ENCODE measurements at places on chromosomes 7 and 10.

DNA sequence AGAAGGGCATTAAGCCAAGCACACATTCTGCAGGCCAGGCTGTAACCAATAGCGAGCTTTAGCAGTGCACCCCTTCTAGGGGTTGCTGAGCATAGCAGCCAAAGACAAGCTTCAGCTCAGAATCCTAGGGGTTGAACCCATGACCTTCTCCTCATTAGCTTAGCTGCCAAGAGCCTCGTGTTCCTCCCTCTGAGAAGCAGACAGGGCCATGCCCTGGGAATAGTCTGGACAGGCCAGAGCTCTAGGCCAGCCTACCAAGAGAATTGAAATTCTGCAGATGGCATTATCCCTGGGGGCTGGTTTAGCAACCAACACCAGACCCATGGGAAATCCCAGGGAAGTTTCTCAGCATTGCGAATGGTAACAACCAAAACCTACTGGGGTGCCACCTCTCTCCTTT, 77.2 kb downstream of the PLXNA4 start:
- no peak for DNase-seq

GRCh38 chr7:121714559-121715303, 158.2 kb upstream of the PTPRZ1 start:
- DNase-seq = no peak

DNA sequence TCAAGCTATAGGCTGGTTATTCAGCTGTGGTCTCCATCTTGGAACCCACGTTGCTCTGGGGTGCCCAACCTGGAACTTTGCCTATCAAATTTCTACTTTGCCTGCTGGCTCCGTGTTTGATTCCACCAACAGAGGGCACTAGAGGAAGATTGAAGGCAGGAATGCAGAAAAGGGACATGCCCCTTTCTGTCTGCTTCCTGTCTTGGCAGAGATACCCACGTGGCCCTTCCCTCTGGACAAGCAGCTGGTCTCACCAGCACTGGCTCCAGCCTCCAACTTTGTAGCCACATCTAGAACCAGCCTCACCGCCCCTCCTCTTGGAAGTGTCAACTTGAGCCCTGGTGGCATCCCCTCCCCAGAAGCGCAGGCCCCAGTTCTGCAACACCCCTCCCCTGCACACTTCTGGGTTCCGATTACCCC, 52.1 kb upstream of the ZNF438 start:
- DNase-seq = peak; percentile 64

DNA sequence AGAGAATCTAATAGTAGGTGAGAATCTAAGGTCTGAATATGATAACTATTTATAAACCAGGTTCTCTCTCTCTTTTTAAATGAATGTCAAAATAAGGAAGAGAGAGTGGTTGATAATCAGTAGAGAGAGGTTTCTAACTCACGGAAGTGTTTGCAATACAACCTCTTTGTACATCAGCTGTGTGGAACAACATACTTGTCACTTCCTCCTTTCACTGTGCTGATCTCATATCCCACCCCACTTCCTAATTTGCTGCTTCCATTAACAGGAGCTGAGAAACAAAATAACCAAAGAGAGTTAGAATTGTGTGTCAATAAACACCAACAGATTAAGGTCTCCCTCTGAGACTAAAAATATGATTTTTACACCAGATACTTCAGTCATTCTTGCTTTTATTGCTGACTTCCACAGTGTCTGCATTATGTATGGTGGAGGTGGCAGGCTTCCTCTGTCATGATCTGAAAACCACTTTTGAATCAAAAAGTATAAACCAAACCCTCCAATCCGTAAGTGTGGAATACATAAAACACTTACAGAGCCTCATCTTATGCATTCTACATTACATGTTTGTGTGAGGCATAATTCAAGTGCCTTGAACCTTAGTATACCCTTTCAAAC, 25.0 kb downstream of the CACUL1 start:
- no peak for DNase-seq

GRCh38 chr10:51203359-51203758, 129.1 kb downstream of the PRKG1 start:
- DNase-seq = no peak

- DNase-seq = no peak
These were observed 30.7 kb upstream of the INMT start for GRCh38 chr7:30721211-30721610.

DNA sequence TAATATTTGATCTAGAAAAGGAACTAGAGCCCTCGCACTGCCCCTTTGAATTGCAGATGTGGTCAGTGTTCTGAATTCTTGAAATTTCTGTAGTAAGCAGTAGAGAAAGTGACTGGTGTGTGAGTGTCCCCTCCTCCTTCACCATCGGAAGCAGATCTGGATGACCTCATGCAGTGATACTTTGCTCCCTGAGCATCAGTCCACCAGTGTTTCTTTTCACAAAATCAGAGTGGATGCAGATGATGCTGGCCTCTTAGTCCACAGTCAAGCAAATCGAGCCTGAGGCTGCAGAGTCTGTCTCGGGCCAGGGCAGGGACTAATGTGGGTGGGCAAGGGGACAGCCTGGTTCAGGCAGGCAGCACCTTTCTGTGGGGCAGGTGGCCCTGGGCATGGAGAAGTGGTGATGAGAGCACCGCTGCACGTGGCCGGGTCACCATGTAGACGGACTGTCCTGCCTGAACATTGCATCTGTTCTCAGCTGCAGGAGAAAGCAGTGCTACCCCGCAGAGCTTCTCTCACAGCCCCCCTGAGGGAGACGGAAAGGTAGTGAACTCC, 5.4 kb downstream of the INSIG1 start:
- DNase-seq = no peak

DNA sequence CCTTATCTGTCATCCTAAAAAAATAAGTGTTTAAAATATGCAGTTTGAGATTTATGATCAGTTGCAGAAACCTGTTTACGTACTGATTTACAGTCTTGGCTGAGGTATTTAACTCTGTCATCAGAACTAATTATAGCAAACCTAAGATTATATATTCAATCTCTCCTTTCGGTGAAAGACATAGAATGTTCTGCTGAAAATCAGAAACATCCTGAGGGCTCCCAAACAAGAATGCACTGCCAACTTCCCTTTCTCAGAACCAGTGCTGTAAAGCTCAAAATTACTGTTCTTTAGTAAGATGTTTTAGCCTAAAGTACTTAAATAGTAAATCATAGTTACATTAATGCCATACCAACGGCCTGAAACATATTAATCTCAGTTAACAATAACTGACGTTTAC, 34.3 kb downstream of the FAM204A start:
- DNase-seq = no peak

DNA sequence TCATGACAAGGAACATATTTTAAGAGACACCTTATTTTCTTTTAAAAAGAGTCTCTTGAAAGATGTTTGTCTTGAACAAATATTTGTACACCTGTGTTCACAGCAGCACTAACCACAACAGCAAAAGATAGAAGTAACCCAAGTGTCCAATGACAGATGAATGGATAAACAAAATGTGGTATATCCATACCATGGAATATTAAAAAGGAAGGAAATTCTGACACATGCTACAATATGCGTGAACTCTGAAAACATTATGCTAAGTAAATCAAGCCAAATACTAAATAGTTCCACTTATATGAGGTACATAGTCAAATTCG, 17.8 kb downstream of the SGMS1 start:
- no peak for DNase-seq

DNA sequence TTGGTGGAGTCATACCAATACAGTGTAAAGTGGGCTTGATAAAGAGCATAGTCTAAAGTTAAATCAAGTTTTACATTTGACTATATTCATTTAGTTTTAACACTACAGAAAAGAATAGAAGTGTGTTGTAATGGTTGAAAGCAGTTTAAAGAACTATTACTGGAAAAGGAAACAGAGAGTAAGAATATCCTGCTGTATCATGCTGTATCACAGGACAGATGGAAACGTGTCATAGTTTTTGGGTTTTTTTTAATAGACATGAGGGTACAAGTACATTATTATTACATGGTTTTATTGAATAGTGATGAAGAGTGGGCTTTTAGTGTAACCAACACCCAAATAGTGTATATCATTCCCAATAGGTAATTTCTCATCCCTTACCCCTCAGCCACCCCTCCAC, 944.3 kb downstream of the LRMDA start:
- DNase-seq = no peak

GRCh38 chr7:133437544-133437943, 184.7 kb downstream of the EXOC4 start:
- no peak for DNase-seq

DNA sequence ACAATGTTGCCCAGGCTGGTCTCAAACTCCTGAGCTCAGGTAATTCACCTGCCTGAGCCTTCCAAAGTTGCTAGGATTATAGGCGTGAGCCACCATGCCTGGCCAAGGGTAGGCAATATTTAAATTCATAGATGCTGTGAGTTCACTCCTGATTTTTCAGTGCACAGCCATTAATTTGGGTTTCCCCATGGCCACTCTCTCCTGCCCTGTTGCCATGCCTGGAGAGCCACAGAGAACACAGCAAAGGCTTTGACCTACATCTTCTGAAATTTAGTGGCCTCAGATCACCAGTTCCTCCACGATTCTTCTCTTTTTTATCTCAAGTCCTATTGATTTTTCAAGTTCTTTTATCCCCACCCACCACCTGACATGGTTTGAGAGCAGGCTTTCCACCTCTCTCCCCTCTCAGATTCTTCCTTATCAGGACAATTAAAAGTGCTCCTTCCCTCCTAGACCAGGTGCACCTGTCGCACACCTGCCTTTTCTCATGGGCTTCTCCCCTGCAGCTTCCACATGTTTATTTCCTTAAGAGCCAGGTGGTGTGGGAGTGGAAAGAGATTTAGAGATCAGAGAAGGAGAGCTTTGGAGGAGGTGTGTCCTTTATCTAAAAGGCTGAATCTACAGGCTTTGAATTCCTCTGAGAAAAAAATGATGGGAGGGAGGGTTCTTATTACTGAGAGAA, 123.8 kb downstream of the ADRA2A start:
- no peak for DNase-seq

DNA sequence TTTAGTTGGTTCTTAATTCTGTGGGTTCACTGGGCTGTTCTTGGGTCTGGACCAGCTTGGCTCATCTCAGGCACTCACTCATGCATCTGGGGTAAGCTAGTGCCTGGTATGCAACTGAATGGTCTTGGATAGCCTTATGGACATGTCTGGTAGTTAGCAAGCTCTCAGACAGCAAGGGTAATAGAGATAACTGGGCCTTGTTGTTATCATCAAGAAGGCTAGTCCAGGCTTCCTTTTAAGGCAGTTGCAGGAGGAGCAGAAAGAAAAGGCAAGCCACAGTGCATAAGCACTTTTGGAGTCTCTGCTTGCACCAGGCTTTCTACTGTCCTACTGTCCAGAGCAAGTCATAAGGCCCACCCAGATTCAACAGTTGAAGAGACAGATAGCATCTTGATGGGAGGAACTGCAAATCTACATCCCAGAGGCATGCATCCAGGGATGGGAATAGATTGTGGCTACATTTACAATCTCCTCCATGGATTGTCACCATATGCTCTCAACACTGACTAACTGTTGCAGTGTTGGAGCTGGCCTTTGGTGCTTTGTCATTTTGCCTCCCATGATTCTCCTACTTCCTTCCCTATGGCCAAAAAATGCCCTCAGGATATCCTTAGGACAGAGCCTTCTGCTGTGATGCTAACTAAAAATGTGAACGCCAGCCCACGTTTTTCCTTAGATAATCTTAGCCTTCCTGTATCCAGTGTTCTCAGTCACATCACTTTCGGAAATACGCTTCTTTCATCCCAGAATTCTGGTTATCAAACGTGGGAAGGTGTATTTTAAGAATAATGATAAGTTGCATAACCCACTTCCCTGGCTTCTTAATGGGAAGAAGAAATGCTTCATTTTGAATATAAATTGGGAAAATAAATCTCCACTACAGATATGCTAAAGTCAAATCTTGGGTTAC, 3.6 kb downstream of the GIMAP4 start:
- no peak for DNase-seq

GRCh38 chr7:133119067-133119466, 37.2 kb upstream of the CHCHD3 start:
- DNase-seq = no peak

DNA sequence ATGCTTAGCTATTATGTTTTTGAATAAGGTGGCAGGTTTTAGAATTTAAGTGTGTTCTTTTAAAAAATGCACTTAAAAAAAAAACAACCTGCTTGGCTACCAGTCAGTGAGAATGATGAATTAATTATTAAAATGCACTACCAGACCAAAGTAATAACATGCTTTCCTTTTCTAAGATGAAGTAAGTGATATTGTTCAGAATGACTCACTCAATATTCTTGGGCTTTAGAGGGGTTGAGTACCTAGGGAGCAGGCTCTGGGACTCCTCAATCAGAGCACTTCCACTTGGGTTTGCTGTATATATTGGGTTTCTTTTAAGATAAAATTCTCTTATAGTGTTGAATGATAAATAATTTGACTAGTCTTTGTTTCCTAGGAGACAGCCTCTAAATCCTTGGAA, 8.6 kb downstream of the STAM start:
- no peak for DNase-seq

DNA sequence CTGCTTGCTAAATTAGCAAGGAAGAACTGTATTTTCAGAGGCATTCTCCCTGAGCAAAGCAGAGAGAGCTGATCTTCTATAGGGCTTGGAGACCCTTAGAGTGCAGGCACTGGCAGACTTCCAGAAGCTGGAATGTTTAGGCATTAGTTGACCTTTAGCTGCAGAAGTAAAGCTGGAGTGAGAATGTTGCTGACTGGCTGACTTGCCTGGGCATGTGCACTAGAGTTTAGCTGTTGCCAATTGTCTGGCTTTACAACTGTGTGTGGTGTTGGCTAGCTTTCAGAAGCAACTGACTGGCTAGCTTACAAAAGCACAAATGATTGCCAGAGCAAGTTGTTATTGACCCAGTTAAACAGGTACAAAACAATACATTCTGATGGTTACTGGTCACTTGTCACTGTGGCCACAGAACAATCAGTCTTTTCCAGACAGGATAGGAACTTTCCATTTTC, 25.1 kb downstream of the FAM13C start:
- DNase-seq = no peak

DNA sequence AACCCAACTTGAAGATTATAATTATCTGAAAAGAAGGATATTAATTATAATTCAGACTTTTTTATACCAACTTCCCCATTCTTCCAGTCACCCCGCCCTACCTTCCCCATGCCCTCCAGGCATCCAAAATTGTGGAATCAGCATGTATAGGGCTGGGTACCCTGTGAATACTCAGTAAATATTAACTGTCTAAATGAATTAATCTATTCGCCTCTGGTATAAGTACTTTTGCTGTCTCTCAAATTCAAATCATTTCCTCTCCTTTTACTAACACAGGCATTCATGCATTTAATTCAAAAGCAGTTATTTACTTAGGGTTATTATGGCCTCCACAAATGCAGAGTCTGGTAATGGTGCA, 26.5 kb upstream of the GOT1 start:
- DNase-seq = no peak

- DNase-seq = peak; percentile 62
These were observed 86.8 kb upstream of the STEAP1B start for GRCh38 chr7:22586786-22587140.

- no peak for DNase-seq
These were observed 130.6 kb upstream of the BTBD16 start for GRCh38 chr10:122140461-122140902.

GRCh38 chr7:40582539-40582938, 447.7 kb downstream of the SUGCT start:
- DNase-seq = no peak

GRCh38 chr10:71857934-71858890, 7.2 kb upstream of the PSAP start:
- DNase-seq = no peak

Measured in H9 (cell line).